Inflammatory macrophage (primary cell): ENCODE measurements at places on chromosomes 4 and X.

DNA sequence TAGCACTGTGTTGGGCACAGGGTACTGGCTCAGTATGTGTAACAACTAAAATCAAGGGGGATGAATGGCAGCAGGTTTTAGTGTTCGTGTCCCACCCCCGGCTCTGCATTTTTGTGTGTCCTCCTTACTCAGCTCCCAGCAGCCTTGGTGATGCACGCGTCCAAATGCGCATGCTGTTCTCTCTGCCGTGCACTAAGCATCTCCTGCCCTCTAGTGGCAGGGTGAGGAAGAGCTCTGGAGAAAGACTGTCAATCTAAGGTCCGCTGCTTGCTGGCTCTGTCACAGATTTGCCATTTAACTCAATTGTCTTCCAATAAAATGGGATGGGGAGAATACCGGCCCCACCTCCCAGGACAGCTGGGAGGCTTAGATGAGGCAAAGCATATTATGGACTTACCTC is 61.4 kb downstream of the WFS1 start:
- peak; percentile 39 for DNase-seq

GRCh38 chr4:87985097-87985886 is 9.8 kb downstream of the SPP1 start:
- DNase-seq, result peak; percentile 53

- peak; percentile 80 for DNase-seq
Observed at GRCh38 chrX:103817502-103817901, 14.6 kb downstream of the RAB9B start.

DNA sequence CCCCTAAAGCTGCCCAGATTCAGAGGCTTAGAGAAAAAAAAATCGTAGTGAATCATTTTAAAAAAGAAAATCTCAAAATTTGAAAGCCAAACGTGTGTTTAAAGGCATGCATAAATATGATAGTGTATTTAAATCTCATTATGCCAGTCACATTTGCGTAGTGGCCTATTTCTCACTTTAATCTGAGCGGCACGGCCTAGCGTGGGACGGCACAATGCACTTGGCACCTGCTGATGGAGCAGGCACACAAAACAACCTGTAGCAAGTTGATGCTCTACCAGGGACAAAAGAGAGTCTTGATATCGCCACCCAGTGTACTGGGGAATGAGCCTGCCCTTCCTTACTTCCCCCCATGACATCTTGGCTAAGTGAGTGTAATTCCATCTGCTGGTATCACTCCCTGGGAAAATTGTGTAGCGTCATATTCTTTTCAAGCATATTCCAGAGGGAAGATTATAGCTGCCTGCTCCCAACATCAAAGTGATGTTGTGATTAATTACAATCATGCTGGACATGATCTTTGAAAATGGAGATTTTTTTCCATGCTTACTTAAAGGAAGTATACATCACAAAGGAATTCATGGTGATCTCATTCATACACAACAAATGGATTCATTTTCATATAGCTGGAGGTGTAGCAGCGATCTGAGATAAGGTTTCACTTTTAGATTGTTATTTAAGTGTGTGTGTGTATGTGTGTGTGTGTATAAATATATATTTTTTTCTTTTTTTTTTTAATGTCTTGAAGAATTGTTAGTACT is 138.8 kb downstream of the DCTD start:
- no peak for DNase-seq

DNA sequence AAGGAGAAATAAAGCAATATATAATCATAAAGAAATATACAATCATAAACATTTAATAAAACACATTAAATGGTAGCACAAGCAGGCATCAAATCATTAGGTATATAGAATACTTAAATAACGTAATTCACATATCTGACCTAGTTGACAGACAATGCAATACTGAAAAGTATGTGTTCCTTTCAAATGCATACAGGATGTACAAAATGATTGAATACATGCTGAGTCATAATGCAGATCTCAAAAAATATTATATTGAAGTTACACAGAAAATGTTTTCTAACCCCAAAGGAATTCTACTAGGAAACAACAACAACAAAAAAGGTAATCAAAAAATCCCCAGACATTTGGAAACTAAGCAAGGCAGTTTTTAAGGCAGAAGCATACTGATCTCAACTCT is 1072.0 kb upstream of the INTU start:
- DNase-seq, result no peak

- peak; percentile 70 for DNase-seq
Observed at GRCh38 chr4:81694176-81694913, 222.6 kb upstream of the RASGEF1B start.

DNA sequence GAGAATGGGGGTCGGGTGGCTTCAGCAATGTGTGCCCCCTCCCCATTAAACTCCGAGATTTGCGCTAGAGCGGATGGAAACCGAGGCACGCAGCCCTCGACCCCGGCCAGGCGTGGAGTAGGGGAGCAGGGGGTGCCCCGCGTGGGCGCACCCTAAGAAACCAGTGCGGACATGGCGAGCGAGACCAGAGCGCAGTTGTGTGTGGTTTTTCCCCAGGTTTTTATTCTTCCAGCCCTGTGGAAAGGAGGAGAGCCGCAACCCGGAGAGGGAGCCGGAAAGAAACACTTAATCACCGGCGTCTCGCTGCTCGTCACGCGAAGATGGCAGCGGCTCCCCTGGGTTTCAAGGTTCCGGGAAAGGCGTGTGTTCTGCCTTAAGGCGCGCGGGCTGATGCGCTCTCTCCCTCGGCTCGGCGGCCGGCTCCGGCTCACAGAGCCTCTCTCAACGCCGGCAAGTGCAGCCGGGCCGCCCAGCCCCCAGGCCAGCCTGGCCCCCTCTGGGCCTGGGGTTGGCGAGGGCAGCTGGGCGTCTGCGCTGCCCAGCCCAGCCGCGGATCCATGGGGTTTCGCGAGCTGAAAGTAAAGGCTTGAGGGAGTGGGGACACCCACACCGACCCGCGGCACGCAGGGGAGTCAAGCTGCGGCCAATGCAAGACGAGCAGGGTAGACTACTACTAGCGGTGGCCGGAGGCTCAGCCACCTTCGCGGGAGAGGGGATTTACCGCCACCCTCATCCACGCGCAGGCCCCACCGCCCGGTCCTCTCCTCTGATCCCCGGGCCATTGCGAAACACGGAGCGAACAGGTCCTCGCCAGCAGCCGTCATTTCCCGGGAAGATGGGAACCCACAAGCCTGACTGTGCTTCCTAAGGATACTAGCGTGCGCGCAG is 74.0 kb upstream of the BCOR start:
- DNase-seq, result no peak

DNA sequence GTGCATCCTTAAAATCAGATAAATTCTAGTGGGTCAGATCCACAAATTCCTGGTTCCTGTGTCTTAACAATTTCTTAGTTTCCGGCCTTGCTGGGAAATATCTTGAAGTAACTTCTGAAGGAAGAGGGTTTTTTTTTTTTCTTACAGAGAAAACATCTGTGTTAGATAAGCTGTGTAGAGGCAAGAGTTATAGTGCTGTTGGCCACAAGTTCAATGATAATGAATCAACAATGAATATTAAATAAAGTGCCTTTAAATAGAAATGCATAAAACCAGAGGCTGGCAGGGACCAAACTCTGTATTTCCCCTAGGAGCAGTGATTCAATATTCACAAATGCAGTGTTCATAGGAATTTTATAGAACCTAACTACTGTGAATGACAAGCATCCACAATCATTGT is 711.9 kb upstream of the ATOH1 start:
- DNase-seq, result no peak

- peak; percentile 80 for DNase-seq
Observed at GRCh38 chr4:47510506-47511143, 25.6 kb downstream of the ATP10D start.

- peak; percentile 43 for DNase-seq
Observed at GRCh38 chr4:83043801-83044407, 8.9 kb downstream of the COPS4 start.

DNA sequence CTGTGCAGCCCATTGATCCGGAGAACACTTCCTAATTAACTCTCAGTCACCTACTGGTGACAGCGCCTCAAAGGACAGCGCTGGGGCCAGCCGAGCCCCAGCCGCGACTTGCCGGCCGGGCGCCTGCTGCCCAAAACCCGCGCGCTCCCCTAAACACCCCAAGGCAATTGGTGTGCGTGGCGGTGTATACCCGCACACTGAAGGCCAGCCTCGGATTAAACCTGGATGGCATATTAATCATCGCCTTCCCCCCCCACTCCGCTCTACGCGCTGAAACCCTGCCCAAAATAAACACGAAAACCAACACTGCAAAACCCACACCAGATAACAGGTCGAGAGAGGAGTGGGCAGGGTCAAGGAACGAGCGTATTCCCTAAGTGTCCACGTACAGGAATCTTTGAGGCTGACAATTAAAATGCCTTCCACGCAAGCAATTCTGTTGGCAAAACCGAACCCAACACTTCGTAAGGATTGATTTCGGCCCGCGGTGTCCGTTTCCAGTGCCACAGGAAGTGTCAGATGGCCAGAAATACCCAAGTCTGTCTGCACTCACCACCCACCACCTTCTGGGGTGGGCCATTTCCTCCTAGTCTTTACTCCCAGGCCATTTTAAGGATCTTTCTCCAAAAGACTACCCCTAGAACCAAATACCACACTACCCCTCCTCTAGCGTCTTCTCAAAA is 2.7 kb downstream of the BCOR start:
- DNase-seq, result peak; percentile 61

GRCh38 chrX:127570276-127570675 is 481.9 kb downstream of the ACTRT1 start:
- no peak for DNase-seq

GRCh38 chr4:101328063-101328602 is 19.2 kb downstream of the PPP3CA start:
- no peak for DNase-seq

GRCh38 chr4:81512757-81513501 is 41.2 kb upstream of the RASGEF1B start:
- no peak for DNase-seq

DNA sequence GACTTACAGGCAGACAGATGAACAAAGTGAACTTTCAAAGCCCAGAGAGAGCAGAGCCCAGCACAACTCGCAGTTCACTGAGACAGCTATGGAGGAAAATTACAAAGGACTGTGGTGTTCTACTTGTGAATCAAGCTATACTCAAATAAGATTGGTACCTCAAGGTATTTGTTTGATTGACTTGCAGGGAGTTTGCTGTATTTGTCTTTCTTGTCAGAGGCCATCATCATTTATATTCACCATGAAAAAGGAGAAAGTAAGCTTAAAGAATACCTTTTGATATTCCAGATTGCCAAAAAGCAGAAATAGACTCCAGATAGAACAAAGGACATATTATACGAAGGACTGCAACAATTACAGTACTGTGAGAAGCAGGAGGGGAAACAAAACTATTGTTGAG is 1047.9 kb downstream of the RPA4 start:
- DNase-seq, result no peak

- DNase-seq, result no peak
Observed at GRCh38 chr4:152719291-152719690, 39.5 kb upstream of the TMEM154 start.

- DNase-seq, result no peak
Observed at GRCh38 chrX:120334151-120334550, 22.9 kb upstream of the TMEM255A start.

- no peak for DNase-seq
Observed at GRCh38 chr4:106370214-106370613, 1.6 kb upstream of the GIMD1 start.

DNA sequence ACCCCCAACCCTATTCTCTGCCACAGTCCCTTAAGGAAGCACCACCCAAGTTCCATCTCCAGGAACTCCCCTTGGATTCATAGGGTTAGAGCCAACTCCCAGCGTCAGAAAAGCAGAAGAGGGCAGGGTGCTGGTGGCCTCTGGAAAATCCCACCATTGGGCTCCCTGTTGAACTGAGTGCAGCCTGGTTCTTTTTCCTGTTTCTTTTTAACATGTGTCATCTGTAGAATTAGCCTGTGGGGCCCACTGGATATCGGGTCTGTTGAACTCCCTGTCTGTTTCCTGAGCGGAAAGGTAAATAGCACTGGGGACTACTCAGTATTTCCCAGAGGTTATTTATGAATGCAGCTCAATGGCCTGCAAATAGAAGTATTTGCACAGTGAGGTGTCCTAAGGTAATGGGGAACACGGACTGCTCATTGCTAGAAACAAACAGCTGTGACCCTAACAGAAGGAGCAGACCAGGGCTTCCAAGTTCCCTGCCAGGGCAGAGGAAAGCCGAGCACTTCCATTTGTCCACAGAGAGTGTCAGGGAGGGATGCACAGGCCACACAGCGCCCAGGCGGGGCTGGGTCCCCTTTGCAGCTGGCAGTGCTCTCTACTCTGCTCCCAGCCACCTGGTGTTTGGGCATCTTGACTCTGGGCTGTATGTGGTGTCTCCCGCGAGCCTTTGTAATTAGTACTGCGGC is 102.6 kb downstream of the FHDC1 start:
- DNase-seq, result no peak

GRCh38 chr4:3878678-3879077 is 112.5 kb downstream of the ADRA2C start:
- no peak for DNase-seq

DNA sequence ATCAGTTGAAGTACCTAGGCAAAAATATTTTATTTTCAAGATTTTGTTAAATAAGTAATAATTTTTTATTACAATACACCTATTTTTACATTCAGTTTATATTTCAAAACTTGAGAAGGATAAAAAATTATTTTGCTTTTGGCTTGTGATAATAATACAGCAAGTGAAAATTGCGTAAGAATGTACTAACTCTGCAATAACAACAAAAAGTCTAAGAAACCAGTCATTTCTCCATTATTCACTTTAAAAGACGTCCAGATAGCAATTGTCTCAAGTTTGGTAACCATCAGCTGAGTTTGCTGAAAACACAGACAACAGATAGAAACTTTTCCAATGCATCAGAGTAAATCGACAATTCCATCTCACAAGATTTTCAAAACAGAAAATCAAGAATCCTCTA is 12.1 kb downstream of the CXCL8 start:
- no peak for DNase-seq

- DNase-seq, result no peak
Observed at GRCh38 chr4:154076921-154077320, 288.0 kb upstream of the SFRP2 start.

GRCh38 chrX:66015152-66015831 is 24.6 kb downstream of the VSIG4 start:
- peak; percentile 88 for DNase-seq

- DNase-seq, result no peak
Observed at GRCh38 chrX:64265265-64265664, 34.9 kb upstream of the ASB12 start.

- DNase-seq, result no peak
Observed at GRCh38 chrX:11066812-11067211, 44.3 kb upstream of the HCCS start.

GRCh38 chr4:182644683-182645050 is 272.5 kb downstream of the DCTD start:
- no peak for DNase-seq

DNA sequence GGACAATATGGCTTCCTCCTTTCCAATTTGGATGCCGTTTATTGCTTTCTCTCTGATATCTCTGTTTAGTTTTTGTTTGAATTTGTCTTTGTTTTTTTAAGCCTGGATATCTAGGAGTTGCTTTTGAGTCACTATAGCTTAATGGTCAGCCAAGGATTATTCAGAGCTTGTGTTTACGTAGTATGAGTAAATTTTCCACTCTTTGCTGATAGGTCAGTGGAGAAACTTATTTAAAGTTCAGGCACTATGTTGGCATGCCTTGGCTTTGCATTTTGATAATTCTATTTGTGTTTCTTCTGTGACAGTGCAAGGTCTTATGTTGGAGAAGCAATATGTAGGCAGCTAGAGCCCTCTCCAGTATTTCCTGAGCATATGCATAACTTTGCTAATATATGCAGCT is 315.2 kb downstream of the GRID2 start:
- no peak for DNase-seq

- peak; percentile 25 for DNase-seq
Observed at GRCh38 chr4:73257651-73258435, 755 bp downstream of the ANKRD17 start.
